Upper lobe of left lung (tissue), 6 donors: ENCODE measurements at places on chromosomes 5 and 9.

- DNase-seq: no peak
- H3K27me3 ChIP-seq: no peaks in the 10 kb centered on the region
- no peak overlapping the region for H3K27ac ChIP-seq
- no peaks in the 10 kb centered on the region for H3K4me1 ChIP-seq
These were observed 47.2 kb downstream of the SMIM23 start for GRCh38 chr5:171832775-171833174.

DNA sequence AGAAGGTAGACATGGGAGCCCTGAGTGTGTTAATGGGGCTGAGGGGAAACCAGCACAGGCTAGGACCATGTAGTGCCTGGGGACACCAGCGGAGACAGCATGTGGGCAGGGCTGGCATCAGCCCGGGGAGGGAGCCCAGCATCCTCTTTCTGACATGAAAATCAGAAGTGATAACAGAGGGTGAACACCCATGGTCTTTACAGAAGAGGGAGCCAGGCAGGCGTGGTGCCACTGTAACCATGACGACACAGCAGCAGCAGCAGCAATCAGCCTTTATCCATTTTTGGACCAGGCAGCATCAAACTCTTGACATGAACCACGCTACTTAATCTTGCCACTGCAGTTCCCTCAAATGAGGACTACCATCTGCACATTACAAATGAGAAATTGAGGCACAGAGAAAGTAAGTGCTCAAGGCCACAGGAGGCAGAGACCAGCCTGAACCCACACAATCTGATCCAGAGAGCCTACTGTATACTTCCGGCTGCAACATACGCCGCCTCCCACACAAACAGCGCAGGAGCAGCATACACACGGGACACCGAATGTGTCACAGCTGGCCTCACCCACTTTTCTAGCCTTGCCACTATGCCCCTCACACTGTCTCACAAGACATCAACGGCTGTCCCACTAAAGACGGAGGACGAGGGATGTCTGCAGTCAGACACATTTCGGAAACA is 23.8 kb downstream of the CAMSAP1 start:
- H3K27me3 ChIP-seq: no peaks in the 10 kb centered on the region
- no peak overlapping the region for H3K4me3 ChIP-seq
- DNase-seq: no peak
- peaks cover 22% of the 10 kb centered on the region for H3K4me1 ChIP-seq

- peak within 1 kb of the TSS; percentile 90 for H3K27ac ChIP-seq
- H3K4me1 ChIP-seq: peaks cover 12% of the 10 kb centered on the region
- no peaks in the 10 kb centered on the region for H3K36me3 ChIP-seq
- peak within 1 kb of the TSS; percentile 2 for H3K4me3 ChIP-seq
- no peaks in the 10 kb centered on the region for H3K27me3 ChIP-seq
- DNase-seq: peak; percentile 94
These were observed at the start of gene SYK for GRCh38 chr9:90801241-90801972. SYK (plus strand) TSS chr9:90801819; CDS start chr9:90843899, 42,080 bp downstream.

- H3K36me3 ChIP-seq: no peaks in the 10 kb centered on the region
- peaks cover 9% of the 10 kb centered on the region for H3K4me1 ChIP-seq
- H3K27me3 ChIP-seq: no peaks in the 10 kb centered on the region
- DNase-seq: no peak
- no peak overlapping the region for H3K4me3 ChIP-seq
These were observed 22.2 kb downstream of the ELL2 start for GRCh38 chr5:95939465-95939864.

DNA sequence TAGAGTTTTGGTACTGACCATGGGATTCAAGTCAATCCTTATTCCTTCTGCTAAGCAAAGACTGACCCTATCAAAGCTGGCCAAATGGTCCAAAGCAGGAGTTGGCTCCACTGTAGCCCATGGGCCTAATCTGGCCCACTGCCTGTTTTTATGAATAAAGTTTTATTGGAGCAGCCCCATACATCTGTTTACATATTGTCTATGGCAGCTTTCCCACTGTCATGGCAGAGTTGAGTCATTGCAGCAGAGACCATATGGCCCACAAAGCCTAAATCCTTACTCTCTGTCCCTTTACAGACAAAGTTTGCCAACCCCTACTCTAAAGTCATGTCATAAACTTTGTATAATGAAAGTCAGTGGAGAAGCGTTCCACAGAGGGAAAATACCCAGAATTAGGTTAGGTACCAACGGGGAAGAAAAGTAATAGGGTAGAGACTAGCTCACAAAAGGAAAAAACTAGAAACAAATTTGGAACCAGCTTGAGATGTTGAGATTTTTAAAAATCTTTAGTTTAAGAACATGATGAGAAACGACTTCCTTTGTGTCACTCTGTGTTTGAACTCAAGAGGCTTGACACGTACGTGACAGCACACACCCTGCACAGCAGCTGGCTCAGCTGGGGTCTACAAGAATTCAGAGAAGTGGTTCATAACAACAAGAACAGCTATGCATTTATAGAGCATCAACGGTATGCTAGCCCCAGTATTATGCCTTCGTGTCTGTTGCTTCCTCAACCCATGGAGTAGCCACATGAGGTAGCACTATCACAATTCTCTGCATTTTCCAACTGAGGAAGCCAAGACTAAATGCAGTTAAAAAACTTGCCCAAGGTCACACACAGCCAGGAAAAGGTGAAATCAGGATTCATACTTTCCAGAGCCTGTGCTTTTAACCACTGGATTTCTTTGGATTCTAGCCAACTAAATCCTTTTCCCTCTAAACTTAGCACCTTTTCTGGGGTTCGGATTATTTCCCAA is 198.9 kb upstream of the WWC1 start:
- H3K4me1 ChIP-seq: peaks cover 7% of the 10 kb centered on the region
- H3K27ac ChIP-seq: no peak overlapping the region
- H3K36me3 ChIP-seq: no peaks in the 10 kb centered on the region
- H3K4me3 ChIP-seq: no peak overlapping the region
- no peaks in the 10 kb centered on the region for H3K27me3 ChIP-seq

- no peak overlapping the region for H3K4me3 ChIP-seq
- no peaks in the 10 kb centered on the region for H3K4me1 ChIP-seq
- no peaks in the 10 kb centered on the region for H3K27me3 ChIP-seq
- H3K27ac ChIP-seq: peak overlapping the region; percentile 56
These were observed 45.7 kb downstream of the BNC2 start for GRCh38 chr9:16824545-16825330.

GRCh38 chr5:170748951-170749471 is 34.5 kb upstream of the GABRP start:
- peaks cover 21% of the 10 kb centered on the region for H3K4me1 ChIP-seq
- H3K4me3 ChIP-seq: no peak overlapping the region
- no peaks in the 10 kb centered on the region for H3K36me3 ChIP-seq

DNA sequence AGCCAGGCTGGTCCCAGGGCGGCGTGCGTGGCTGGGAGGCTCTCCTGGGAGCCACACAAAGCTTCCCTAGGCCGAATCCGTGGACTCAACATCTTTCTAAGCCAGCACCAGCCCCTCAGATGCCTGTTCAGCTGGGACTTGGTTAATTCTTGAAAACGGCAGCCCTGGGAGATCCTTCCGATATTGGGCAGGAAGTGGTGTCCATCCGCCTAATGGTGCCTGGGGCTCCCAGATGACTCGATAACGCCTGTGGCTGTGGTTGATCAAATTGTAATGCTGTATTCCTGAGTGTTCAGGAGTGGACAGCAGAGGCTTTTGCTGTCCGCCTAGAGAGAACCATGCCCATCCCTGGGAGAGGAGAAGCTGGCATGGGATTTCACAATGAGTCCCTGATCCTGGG is 14.1 kb downstream of the KCNT1 start:
- H3K4me3 ChIP-seq: no peak overlapping the region
- H3K27me3 ChIP-seq: no peaks in the 10 kb centered on the region
- no peaks in the 10 kb centered on the region for H3K4me1 ChIP-seq

GRCh38 chr5:150498501-150498900 is 9.4 kb upstream of the NDST1 start:
- H3K4me1 ChIP-seq: peaks cover 75% of the 10 kb centered on the region
- H3K4me3 ChIP-seq: no peak overlapping the region
- no peak for DNase-seq
- H3K36me3 ChIP-seq: peaks cover 4% of the 10 kb centered on the region
- H3K27me3 ChIP-seq: no peaks in the 10 kb centered on the region

DNA sequence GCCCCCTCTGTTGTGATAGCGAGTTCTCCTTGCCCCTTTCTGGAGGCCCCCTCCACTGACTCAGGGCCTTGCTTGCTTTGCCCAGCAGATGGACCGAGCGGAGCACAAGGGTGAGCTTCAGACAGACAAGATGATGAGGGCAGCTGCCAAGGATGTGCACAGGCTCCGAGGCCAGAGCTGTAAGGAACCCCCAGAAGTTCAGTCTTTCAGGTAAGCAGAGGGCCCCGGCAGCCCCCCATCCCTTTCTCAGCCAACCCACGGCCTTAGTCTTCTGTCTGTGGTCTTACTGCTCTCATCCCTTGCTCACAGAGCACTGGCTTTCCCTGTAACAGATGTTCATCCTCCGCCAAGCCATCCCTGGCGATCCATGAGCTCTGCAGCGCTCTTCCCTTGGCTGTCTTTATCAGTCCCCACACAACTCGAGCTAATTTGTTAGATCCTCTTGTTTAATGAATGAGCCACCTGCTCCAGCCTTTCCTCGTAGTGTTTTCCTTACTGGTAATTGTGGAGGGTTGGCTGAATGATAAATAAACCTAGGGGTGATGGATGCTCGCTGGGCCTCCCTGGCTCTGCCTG is 18.4 kb upstream of the RARS1 start:
- no peak for DNase-seq
- no peak overlapping the region for H3K27ac ChIP-seq
- H3K4me3 ChIP-seq: no peak overlapping the region
- no peaks in the 10 kb centered on the region for H3K4me1 ChIP-seq
- H3K27me3 ChIP-seq: no peaks in the 10 kb centered on the region

GRCh38 chr5:107388141-107388861 is 282.4 kb downstream of the EFNA5 start:
- no peaks in the 10 kb centered on the region for H3K27me3 ChIP-seq
- no peak overlapping the region for H3K4me3 ChIP-seq
- peaks cover 19% of the 10 kb centered on the region for H3K4me1 ChIP-seq
- no peak for DNase-seq
- H3K27ac ChIP-seq: peak overlapping the region; percentile 62
- no peaks in the 10 kb centered on the region for H3K36me3 ChIP-seq

DNA sequence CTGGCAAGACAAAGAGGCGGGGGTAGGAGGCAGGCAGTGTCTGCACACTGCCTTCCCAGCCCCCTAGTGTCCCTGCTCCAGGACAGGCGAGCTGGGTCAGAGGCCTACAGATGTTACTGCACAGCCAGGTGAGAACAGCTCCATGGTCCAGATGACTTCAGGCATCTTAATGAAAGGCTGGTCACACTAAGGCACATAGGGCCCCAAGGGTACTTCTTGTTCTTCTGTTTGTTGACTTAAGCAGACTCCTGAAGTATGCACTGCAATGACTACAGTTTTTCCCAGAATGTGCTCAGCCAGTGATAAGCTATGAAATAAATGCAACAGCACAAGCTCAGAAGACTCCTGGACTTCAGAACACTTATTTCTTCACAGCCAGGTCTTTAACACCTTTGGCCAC is 27.4 kb downstream of the ATPSCKMT start:
- no peak overlapping the region for H3K27ac ChIP-seq
- no peaks in the 10 kb centered on the region for H3K4me1 ChIP-seq
- no peak overlapping the region for H3K4me3 ChIP-seq
- DNase-seq: peak; percentile 47
- H3K27me3 ChIP-seq: no peaks in the 10 kb centered on the region

DNA sequence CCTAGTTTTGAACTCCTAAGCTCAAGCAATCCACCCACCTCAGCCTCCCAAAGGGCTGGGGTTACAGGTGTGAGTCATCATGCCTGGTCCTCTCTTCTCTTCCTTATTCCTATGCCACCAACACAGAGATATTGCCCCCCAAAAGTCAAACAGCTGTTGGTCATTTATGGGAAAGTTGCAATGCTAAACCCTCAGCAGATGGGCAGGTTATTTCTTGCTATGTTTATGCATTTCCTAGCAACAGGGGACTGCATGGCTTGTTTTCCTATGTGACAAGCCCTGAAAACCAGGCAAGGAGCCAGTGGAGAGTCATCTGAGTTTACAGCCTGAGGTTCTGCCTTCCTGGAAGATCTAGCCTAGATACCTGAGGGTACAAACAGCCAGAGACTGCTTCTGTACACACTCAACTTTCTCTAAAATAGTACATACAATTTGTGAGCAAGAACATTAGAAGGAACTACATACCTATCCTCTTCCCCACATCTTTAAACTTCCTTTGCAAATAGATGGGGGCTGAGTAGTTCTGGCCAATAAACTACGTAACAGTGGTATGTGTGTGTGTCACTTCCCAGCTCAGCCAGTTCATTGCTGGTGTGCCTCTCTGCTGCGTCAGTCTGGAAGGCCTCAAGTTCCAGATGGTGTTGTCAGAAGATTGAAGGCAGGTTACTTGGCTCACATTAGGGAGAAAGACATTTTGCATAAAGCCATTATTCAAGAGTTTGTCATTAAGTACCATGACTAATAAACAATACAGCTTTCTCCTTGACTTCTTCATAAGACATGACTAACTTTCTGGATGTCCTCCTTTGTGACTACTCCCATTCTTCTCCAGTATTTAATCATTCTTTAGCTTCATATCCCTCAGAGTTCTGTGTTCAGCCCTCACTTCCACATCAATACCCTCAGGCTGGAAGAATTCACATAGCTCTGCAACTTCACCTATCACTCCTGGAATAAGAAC is 65.3 kb downstream of the CSNK1A1 start:
- DNase-seq: no peak
- H3K27me3 ChIP-seq: no peaks in the 10 kb centered on the region
- peak overlapping the region; percentile 89 for H3K27ac ChIP-seq
- no peaks in the 10 kb centered on the region for H3K36me3 ChIP-seq
- no peak overlapping the region for H3K4me3 ChIP-seq

DNA sequence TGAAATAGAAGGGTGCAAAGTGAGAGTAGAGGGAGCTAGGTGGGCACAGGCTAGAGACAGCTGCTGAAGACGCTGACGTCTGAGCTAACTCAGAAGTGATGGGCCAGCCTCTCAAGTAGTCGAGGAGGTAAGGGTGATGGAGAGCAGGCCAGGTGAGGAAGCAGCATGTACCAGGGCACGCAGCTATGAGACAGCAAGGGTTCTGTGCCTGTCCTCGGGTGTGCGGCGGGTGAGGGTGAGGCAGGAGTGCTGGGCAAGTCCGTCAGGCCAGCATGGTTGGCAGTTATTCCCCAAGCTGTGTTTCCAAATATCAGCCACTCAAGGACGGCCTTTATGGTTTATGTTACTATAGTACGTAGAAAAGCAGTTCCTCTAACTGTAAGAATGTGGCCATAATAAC is 6.2 kb downstream of the RMND5B start:
- H3K4me3 ChIP-seq: no peak overlapping the region
- peaks cover 4% of the 10 kb centered on the region for H3K4me1 ChIP-seq
